Breast epithelium (tissue), 4 donors: ENCODE measurements at places on chromosomes 3 and 15. TPM values are rescaled to one million over a fixed set of nuclear protein-coding genes. Genes with fewer than 3 reads are reported as not detected.
A peak's percentile ranks its signal among the peaks of the same experiment; 100 is the strongest.

GRCh38 chr3:107973152-107973551, 117.7 kb downstream of the CD47 start:
- H3K4me3 ChIP-seq: no peak overlapping the region
- H3K4me1 ChIP-seq: no peaks in the 10 kb centered on the region
- no peaks in the 10 kb centered on the region for H3K27me3 ChIP-seq

DNA sequence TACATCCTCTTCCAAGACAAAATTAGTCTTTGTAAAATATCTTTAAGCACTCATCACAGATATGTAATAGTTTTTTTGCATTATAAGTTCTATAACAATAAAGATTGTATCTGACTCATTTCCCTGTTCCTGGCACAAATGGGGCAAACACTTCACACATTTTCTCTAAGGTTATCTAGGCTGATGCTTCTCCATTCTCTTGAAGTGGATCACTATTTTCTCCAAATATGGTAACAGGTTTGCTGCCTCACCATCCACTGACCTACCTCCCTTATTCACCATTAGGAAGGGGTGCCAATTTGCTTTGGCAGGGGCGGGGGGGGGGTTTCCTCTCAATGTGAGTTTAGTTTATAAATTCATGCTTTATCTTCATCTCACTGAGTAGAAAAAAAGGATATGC, 767.7 kb upstream of the LMCD1 start:
- no peaks in the 10 kb centered on the region for H3K36me3 ChIP-seq
- H3K4me3 ChIP-seq: no peak overlapping the region
- H3K27me3 ChIP-seq: no peaks in the 10 kb centered on the region
- no peaks in the 10 kb centered on the region for H3K4me1 ChIP-seq

DNA sequence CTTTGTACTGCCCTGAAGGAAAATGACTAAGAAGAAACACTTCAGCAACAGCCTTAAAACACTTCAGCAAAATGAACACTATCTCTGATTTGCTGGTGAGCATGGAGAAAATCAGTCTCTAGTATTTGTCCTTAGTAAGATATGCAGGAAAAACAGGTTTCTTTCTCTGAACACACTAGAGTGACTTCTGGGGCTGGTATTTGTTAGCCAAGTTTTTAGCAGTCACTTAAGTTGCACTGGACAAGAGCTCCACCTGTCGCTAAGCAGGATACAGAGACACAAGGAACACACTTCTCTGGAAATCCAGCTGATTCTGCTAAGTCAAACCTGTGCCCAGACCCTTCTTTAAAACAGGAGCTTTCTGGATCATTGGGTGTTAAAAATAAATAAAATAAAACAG, 65.3 kb downstream of the CHAC1 start:
- no peaks in the 10 kb centered on the region for H3K4me1 ChIP-seq
- H3K4me3 ChIP-seq: no peak overlapping the region
- DNase-seq: no peak
- no peaks in the 10 kb centered on the region for H3K27me3 ChIP-seq

DNA sequence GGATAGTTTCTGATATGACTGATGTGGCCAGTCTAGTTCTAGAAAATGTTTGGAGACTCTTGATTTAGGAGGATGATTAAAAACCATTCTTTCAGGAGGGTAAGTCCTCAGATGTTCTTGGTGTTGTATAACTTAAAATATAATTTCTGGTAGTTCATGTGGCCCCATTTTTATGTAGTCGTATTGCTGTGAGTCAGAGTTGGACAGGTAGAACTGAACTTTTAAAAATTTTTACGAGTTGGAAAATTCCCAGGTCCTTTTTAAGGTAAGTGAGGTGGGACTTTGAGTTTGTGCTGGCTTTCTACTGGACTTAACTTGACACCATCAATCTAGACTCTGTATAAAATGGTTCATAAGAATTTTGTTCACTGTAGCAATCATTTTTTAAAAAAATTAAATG, 92.3 kb downstream of the TCF12 start:
- H3K27me3 ChIP-seq: no peaks in the 10 kb centered on the region
- no peak overlapping the region for H3K27ac ChIP-seq
- no peak for DNase-seq
- no peak overlapping the region for H3K4me3 ChIP-seq

DNA sequence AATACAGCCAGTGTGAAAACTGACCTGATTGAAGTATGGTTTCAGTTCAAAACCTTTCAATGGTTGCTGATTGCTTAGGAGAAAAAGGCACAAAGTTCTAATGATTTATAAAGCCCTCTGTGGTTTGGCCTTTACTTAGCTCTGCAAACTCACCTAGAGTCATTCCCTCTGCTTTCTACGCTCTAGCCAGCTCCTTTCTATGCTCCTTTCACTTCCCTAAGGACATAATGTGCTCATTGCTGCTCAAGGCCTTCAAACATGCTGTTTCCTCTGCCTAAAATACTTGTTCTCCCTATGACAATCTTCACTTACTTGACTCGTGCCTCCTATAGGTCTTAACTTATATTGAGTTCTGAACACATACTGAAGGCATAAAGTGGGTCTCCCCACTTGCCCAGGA, 19.0 kb downstream of the RPL39L start:
- H3K27me3 ChIP-seq: no peaks in the 10 kb centered on the region
- no peaks in the 10 kb centered on the region for H3K4me1 ChIP-seq
- H3K36me3 ChIP-seq: no peaks in the 10 kb centered on the region
- no peak overlapping the region for H3K27ac ChIP-seq
- no peak for DNase-seq

The CPB1 gene
- total RNA-seq: 3.4 TPM

- no peak overlapping the region for H3K4me3 ChIP-seq
- H3K4me1 ChIP-seq: no peaks in the 10 kb centered on the region
- no peak for DNase-seq
- H3K27ac ChIP-seq: no peak overlapping the region
These were observed 88.3 kb downstream of the MYO5A start for GRCh38 chr15:52440414-52440813.

DNA sequence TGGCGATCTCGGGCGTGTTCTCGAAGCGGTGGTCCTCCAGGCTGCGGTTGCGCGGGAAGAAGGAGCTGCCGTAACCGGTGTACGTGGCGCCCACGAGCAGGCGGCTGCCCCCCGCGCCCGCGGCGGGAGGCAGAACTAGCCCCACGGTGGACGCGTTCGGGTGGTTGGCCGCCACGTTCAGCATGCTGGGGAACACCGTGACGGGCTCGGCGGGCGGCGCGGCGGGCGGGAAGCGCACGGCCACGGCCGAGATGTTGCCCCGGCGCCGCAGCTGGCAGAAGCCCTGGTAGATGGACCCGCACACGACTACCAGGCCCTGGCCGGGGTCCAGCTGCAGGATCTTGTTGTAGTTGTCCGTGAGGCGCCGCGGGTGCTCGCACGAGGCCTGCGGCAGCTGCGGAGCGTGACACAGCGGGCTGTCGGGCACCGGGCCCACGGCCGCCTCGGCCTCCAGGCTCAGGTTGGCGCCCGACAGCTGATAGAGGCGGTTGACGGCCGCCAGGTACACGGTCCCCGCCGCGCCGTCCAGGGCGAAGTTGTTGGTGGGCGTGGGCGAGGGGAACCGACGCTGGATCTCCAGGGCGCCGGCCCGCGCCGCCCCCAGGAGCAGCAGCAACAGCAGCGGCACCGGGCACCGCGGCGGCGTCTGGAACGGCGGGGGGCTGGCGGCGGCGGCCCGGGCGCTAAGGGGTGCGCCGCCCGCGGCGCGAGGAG, 397 bp downstream of the PLXND1 start:
- H3K27me3 ChIP-seq: no peaks in the 10 kb centered on the region
- peaks cover 6% of the 10 kb centered on the region for H3K4me1 ChIP-seq

- DNase-seq: no peak
- H3K4me1 ChIP-seq: no peaks in the 10 kb centered on the region
- no peak overlapping the region for H3K4me3 ChIP-seq
- H3K36me3 ChIP-seq: no peaks in the 10 kb centered on the region
- peak overlapping the region; percentile 67 for H3K27ac ChIP-seq
These were observed 392.3 kb upstream of the TPRG1 start for GRCh38 chr3:188779281-188779980.

DNA sequence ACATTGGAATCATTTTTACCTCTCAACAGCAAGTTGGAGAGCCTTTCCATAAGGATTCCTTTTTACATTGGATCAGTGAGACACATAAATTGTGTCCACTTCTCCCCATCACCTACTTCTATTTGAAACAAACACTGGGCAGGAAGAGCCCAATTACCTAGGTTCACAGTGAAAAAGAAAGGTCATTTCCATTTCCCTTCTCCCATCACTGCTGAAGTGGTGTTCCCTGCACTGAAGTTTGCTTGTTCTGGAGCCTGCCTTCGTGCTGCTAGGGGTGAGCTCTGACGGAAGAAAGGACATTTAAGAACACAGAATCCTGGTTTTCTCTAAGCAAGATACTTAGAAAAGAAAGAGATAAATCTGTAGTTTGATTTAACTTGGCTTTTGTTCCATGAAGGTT, 123.8 kb upstream of the ZBTB20 start:
- no peaks in the 10 kb centered on the region for H3K36me3 ChIP-seq
- no peak overlapping the region for H3K4me3 ChIP-seq

- H3K4me3 ChIP-seq: no peak overlapping the region
- H3K27me3 ChIP-seq: no peaks in the 10 kb centered on the region
- no peaks in the 10 kb centered on the region for H3K4me1 ChIP-seq
- no peak for DNase-seq
These were observed 47.9 kb downstream of the YEATS2 start for GRCh38 chr3:183745300-183746098.

DNA sequence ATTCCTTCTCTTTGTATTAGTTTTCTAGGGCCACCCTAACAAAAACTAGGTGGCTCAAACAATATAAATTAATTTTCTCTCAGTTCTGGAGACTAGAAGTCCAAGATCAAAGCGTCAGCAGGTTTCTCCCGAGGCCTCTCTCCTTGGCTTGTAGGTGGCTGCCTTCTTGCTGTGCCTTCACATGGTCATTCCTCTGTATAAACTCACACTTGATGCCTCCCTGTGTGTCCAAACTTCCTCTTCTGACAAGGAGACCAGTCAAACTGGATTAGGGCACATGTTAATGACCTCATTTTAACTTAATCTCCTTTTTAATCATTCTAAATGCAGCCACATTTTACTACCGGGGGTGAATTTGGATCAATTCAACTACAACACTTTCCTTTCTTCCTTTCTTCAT, 691.1 kb downstream of the DIPK2A start:
- H3K27me3 ChIP-seq: no peaks in the 10 kb centered on the region
- H3K27ac ChIP-seq: no peak overlapping the region
- no peaks in the 10 kb centered on the region for H3K36me3 ChIP-seq
